Neuronal stem cell (in vitro differentiated cells): ENCODE measurements at places on chromosomes 16 and 17.

GRCh38 chr16:89473791-89474414 is 16.5 kb downstream of the ANKRD11 start:
- DNase-seq, result no peak

DNA sequence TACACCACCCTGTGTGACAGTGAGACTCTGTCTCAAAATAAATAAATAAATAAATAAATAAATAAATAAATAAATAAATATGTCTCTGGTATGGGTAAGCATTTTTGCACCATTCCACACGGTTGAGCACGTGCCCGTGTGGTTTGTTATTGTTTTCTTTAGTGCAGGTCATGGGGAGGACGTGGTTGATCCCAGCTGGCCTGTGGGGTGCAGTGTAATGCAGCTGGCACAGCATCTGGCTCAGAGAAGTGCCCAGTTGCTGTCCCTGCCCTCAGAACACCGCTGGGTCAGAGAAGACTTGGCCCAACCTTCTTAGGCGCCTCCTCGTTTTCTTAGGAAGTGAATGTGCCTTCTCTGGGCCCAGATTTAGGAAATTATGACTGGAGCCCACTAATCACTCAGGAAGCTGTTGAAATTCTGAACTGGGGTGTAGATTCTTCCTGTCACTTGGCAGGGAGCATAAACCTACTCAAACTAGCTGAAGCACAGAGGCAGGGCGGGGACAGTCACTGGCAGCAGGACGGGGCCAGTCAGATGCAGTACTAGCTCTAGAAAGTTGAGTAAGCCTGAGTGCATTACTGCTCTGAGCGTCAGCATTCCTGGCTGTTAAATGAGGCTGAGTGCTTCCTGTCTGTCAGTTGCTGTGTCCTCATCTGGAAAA is 85.9 kb downstream of the SNX29 start:
- no peak for DNase-seq

- DNase-seq, result no peak
Observed at GRCh38 chr17:17514993-17515933, 19.1 kb upstream of the RASD1 start.

DNA sequence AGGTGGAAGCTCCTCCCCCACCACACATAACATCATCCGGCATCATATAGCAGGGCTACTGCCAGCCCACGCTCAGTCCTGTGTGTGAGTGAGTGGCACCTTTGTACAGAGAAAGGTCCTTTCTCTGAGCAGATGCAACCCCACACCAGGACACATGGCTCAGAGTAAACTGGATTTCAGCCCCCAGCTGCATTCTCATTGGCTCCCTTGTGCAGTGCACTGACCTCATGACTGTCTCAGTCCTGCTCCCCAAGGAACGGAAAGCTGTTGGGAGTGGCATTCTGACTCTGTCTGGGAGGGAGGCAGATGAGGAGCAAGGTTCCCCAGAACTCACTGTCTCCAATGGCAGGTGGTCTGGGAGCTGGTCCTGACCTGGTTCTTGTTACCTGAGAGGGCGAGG is 244.1 kb downstream of the PHKB start:
- DNase-seq, result no peak

DNA sequence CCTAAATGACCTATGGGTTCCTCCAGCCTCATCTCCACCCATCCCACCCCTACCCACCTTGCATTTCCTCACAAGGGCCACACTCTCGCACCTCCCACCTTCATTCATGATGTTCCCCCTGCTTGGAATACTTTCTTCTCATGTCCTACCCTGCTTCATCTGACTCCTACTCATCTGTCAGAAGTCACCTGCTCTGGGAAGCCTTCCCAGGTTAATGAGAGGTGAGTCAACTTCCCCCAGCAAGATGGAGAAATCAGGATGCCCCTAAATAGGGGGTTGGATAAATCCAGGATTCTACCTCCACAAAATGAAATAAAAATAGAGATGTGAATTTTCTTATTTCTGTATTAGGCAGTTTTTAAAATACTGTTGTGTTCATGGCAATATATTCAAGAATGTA is 51.0 kb upstream of the WSB1 start:
- no peak for DNase-seq

- DNase-seq, result no peak
Observed at GRCh38 chr16:553601-554296, 6.4 kb upstream of the PRR35 start.

- peak; percentile 87 for DNase-seq
Observed at GRCh38 chr17:78883533-78884131, 19.4 kb downstream of the CEP295NL start.

GRCh38 chr16:57115514-57116182 is 23.3 kb downstream of the CPNE2 start:
- DNase-seq, result peak; percentile 59

GRCh38 chr16:10828851-10829366 is 10.3 kb upstream of the TVP23A start:
- no peak for DNase-seq
